AG09309 (cell line): ENCODE measurements at places on chromosomes 11 and 22.

GRCh38 chr22:49320714-49321476 is 506.8 kb downstream of the BRD1 start:
- no peak for DNase-seq

DNA sequence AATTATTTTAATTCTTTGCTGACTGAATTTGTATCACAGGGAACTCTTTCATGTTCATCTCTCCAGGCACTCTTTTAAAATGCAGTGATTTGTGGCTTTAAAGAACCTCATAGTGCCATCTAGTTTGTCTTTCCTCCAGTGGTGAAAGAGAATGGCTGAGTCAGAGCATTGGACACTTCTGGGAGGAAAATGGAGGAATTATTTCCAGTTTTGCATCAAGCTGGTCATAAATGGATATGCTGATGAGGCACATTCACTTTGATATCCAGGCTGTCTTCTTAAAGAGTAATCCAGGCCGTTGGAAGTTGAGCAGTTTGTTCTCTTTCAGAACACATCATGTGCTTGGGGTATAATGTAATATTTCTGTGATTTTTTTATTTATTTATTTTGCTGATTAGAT is 273.7 kb downstream of the DDX10 start:
- DNase-seq, result no peak

DNA sequence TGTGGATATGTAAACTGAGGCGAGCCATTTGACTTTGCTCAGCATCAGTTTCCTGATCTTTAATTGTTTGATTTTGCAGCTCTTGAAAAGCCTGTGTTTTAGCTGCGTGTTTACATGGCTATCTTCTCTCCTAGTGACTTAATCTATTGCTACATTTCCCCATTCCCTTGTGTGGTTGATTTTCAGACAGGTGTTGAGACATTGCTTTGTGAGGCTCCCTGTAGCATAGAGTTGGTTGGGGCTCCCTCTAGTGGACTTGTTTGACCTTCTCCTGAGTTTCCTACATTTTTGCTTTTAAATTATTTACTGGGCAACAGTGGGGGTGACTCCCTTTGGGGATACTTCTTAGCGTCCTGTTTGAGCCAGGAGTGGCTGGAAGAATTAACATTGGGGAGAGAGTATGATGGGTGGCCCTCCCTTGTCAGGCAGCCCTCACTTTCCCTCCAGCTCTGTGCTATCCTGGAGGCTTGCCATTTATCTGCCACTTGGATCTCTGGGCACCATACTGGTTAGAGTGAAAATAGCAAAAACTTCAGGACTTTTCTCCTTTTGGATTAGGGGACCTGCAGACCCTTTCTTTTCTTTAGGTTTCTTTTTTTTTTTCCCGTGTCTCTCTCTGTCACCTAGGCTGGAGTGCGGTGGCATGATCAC is 9.2 kb upstream of the CBL start:
- peak; percentile 64 for DNase-seq

- DNase-seq, result no peak
These were observed 11.7 kb upstream of the COMT start for GRCh38 chr22:19929586-19930550.

GRCh38 chr11:15493921-15494620 is 379.3 kb downstream of the INSC start:
- no peak for DNase-seq

DNA sequence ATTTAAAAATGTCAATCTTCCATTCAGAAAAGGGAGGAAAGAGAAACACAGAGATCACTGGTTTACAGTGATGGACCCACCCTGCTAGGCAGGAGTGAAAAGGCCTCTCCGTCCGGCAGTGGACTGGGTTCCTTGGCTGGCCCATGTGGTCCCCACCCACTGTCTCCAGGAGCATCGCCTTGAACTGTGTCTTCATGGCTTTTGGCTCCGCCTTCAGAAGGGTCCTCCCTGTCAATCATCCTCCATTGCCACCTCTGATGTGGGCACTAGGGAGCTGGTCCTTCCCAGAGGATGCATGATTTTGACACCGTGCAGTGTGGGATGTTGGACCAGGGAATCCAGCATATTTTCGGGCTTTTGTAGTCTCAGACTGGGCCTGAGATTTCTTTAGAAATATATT is 58.2 kb upstream of the B3GAT1 start:
- DNase-seq, result no peak

- no peak for DNase-seq
These were observed 11.1 kb upstream of the FXYD6 start for GRCh38 chr11:117887431-117888138.

DNA sequence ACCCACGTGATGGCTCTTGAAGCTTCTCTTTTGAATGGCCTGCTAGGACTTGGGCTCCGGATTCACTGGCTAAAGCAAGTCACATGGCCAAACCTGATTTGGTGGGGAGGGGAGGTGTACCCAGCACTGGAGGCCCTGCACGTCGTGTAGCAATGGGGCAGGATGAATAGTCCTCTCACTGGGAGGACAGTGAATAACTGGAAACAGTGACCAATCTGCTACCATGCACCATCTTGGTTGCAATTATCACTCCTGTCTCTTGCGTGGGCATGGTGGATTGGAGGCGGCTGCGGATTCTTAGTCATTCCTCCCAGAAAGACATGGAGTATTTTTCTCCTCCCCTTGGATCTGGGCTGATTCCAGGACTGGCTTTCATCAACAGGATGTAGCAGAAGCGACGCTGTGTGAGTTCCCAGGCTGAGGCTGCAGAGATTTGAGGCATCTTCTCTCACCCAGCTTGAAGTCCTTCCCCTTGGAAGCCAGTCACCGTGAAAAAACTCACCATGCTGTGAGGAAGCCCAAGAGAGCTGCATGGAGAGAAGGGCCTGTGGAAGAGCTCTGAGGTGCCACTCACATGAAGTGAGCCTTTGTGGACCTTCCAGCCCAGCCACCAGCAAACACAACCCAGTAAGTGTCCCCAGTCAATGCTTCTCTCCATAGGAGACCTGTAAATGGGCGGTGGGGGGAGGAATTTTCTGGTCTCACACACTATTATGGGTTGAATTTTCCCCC is 70.4 kb downstream of the IGLL1 start:
- no peak for DNase-seq

DNA sequence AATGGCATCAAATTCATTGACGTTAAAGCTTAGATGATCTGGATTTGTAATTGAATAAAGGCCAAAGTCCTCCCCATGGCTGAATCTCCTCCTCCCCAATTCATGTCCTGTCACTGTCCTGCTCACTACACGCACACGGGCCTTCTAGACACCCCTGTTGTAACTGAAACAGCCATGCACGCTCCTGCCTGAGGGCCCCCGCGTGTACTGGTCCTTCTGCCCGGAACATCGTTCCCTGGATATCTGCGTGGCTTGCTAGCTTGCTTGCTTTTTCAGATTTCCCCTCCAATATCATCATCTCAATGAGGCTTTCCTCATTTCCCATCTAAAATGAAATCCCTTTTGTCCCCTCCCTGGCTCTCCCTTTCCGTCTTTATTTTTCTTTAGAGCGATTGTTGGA is 15.3 kb downstream of the PKNOX2 start:
- DNase-seq, result no peak

GRCh38 chr11:12752868-12753524 is 78.8 kb downstream of the TEAD1 start:
- DNase-seq, result no peak
